ENCODE measurements at places on chromosomes 2 and 18. TPM values are rescaled to one million over a fixed set of nuclear protein-coding genes. Genes with fewer than 3 reads are reported as not detected.

DNA sequence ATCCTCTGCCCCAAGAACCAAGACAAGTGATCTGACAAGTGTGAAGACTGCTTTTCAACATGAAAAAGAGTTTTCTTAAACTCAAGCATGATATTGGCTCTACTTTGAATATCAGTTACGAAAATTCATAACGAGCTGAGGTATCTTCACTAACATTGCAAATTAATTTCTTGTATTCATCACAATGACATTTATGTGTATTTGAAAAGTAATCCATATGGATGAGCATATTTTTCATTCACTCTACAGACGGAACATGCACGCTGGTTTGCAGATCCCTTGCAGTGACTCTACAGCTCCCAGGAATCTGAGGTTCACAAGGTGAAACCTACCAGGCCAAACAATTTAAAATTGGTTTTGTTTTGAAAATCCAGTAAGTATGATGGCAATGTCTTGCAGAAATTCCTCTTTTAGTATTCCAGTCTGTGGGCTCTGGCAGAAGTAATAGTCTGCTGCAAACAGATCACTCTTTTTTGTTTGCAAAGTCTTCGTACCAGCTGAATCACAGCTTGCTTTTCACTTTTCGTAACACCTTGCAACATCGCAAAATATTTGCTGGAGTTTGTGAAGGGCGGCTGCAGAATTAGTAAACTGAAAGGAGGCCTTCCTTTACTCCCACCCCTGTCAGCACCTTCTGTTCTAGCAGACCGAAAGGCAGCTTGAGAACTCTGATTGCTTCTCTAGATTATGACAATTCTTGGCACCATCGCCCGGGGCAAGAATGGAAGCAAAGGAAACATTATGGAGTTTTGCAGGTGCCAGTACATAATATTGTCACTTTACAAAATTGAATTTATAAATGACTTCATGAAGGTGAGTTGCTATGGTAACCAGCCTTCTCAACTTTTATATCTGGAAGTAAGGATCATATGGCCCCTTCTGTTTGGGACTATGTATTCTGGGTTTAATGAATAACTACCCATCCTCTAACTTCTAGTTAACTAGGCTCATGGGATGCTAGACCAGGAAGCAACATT is 168.7 kb downstream of the TMEM247 start:
- DNase-seq = peak; percentile 25

- DNase-seq = no peak
These were observed 47.7 kb downstream of the PAX8 start for GRCh38 chr2:113231064-113231463.

DNA sequence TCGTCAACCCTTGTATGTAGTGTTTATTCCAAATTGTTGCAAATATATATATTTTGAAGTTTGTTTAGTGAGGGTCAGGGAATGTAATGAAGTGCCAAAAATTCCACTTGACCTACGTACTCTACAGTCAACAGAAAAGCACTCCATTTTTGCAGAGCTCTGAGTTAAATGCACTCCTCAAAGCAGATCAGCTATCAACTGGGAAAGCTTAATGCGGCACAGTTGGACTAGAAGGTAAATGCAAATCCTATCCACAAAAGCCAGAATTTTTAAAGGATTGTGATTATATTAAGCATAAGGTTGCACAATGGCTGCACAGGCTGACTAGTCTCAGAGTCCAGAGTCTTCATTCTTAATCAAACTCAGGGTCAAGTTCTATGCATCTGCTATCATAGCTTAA is 577.1 kb downstream of the ARHGAP15 start:
- no peak for DNase-seq

DNA sequence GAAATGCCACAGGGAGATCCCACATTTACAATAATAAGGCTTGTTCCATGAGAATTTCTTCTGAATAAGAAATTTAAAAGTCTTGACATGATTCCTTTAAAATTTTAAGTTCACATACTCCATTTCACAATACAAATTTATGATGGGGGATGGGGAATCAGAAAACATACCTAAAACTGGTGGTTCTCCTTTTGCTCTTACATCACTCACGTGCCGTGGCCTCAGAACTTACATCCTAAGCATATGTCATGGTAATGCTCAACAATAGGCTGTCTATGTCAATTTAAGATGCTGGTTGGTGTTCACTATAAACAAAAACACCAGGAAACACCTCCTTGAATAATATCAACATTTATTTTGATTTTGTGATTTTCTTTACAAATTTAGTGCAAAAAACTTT is 12.8 kb downstream of the UPP2 start:
- DNase-seq = no peak

DNA sequence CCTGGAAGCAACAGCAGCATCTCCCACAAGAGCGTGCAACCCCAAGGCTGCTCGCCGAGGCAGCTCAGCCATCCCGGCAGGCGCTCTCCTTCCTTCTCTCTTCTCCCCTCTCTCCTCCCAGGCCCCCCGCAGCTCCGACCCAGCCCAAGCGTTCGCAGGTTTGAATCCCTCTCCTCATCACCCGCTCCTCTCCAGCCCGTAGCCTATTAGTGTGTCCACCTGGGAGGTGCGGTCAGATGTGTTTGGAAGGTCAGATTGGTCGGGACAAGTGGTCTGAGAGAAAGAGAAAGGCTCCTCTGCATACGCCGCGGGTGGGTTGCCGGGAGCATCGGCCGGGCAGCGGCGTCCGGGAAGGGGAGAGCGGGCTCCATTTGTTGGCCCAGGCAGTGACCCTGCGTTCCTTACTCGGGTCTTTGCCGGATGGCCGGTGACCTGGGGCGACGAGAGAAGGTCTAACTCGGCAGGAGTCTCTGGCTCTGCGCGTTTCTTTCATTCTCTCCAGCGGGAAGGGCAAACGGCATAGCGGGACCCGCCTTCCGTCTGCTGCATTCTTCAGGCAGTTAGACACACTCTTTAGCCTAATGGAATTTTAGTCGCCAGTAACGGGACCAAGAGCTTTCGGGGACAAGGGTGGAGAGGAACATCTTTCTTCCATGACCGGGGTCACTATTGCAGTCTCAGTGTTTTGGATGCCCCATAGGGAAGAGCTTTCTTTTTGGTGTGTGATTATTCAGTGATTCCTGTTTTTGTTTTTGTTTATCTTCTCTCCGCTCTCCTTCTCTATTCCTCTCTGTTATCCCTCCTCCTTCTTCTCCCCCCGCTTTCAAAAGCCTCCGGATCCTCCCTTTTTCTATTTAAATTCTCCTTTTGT is 1.1 kb upstream of the TMEFF2 start:
- DNase-seq = no peak

GRCh38 chr2:238282861-238283738 is 5.3 kb downstream of the PER2 start:
- DNase-seq = no peak

DNA sequence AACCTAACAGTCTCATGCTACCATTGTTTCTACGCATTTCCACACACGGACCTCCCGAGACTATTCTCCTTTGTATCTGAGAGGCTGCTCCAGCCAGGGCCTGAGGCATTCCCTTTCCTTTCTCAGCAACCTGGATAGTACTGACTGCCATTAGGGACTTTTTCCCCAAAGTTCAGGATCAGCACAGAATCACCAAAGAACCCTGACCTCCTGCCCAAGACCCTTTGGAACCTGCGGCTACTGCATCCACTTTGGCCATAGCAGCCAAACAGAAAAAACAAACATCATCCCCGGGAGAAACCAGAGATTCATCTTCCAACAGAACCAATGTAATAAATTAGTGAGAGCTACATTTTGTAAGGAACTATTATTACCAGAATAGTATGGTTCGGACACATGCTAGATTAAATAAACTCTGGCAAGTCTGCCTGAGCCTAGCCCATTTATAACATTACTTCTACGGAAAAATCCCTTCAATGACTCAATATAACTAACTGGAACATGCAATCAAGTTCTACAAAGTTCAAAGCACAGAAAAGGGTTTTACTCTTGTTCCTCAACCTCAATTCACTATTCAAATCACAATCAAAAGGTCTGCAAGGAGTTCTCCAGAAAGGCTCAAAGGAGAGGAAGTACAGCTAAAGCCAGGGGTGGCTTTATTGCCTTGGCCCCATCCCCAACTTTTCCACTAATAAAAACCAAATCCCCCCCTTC is 51.8 kb downstream of the LPIN2 start:
- no peak for DNase-seq

- no peak for DNase-seq
These were observed 79.8 kb downstream of the DOK6 start for GRCh38 chr18:69480460-69480859.

DNA sequence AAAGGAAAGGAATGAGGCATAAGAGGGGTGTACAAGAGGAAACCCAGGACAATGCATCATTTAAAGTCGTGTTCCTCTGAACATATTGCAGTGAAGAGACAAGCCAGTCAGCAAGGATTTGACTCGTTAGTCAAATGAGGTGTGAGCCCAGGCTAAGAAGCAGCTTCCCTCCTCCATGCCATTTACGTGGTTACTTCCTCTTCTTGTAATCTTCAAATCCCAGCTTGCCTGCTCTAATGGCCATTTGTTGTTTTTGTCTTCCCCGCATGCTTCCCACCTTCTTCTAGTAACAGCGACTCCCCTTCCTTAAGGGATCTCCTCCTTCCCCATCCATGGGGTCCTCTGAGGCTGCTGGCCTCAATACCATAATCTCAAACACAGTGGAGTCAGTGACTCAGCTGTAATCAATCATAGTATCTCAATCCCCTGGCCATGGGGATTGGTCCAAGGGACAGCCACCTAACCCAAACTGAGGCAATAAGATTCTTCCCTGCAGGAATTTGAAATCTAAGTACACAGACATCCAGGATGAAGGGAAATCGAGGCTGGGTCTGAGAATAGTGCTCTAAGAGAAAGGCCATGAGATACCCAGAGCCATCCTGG is 37.6 kb downstream of the SLC14A1 start:
- DNase-seq = no peak

GRCh38 chr18:79546781-79547272 is 132.8 kb upstream of the CTDP1 start:
- no peak for DNase-seq

DNA sequence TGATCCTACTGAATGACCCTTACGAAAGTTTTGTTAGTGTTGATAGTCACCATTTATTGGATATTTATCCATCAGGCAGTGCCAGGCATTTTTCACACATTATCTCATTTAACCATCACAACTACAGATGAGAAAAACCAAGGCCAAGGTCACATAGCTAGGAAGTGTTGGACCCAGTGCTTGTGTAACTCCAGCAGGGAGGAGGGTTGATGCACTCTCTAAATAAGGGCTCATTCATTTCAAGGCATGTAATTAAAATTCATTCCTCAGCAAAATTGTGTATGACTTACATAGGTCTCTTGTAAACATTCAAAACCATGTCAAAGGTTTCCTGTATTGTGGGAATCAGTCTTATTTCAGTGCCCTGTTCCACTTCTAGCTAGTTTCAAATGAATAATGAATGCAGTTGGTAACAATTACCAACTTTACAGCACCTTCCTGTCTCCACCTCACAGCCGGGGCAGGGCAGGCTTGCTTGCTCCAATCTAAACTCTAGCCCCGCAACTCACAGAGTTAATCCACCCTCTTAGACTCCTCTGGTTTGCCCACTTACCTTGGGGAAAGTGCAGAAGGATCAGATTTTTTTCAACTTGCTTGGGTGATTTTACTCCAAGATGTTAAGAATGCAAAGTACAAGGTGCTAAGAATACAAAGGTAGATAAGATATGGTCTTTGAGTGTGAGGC is 5.8 kb upstream of the MAPRE3 start:
- DNase-seq = no peak

GRCh38 chr18:79453816-79454735 is 58.3 kb downstream of the NFATC1 start:
- no peak for DNase-seq

DNA sequence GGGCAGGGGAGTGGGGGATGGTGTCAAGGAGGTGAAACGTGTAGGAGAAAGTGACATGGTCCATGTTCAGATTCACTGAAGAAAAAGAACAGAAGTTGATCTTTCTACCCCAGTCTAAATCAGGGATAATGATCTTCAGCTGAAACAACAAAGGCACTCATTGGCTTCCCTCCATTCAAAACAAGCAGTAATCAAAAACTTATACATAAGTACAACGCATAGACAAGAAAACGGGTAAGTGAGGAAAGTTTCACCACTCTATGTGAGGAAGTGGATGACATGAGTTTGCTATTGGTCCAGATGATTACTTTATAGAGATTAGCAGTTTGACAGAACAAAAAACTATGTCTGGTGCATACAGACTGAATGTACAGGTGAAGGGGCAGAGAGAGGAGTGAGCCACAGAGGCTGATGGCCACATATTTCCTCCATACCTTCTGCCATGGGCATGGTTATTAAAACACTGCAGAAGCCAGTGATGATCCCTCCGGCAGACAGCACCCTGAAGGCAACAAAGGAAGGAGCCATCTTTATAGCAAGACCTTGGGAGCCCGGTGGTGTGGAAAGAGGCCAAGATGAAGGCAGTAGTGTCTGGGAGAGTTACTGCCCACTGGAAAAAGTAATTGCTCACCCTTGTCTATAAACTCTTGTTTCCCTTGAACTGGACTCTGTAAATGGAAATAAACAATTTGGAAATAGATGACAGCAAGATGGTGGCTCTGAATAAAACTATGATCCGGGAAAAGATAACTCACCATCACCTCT is 57.7 kb downstream of the SLC25A12 start:
- DNase-seq = no peak

DNA sequence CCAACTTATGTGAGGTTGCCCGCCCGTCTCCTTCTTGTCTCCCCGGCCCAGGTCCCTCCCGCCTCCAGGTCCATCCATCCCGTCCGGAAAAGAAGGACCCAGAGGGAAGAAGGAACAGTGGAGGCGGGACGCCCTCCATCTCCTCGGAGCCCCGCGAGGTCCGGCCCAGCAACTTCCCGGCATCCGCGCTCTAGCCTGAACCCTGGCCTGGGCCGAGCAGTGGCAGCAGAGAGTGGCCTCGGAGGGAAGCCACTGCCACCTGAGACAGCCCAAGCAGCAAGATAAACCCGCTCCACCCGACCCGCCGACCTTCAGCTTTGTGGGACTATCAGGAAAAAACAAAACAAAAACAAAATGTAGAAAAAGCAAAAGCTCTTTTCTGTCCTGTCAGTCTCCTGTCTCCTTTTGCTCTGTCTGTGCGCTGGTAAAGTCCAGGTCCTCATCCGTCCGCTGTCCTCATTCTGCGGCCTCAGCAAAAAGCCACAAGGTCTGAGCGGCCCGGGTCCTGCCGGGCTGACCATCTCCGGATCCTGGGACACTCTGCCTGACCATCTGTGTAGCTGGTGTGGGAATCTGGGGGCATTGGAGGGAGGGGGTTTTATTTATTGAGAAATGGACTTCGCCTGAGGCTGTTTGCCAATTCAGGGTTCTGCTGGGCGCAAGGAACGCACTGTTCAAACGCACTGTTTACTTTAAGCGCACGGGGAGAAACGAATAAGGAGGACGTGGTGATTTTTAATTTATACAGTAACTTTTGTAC is 3.1 kb downstream of the DLX1 start:
- DNase-seq = no peak

- DNase-seq = peak; percentile 78
These were observed 130.2 kb downstream of the INHBB start for GRCh38 chr2:120476141-120476540.

GNAL gene
- total RNA-seq = 3.3 TPM

HOXD8 gene
- 0.39 TPM for total RNA-seq

YES1 gene
- 111 TPM for total RNA-seq

KRTCAP3 gene
- total RNA-seq = 62.9 TPM

SPR gene
- 33.6 TPM for total RNA-seq

TMEM247 gene
- not detected for total RNA-seq

TRABD2A gene
- 0.88 TPM for total RNA-seq

MC5R gene
- total RNA-seq = not detected

APOB gene
- total RNA-seq = not detected

MROH2A gene
- 2.9 TPM for total RNA-seq

CD207 gene
- total RNA-seq = not detected

ATP6V1C2 gene
- total RNA-seq = not detected

ANKRD30B gene
- total RNA-seq = not detected
